ENCODE measurements at places on chromosomes 2 and 18.

- DNase-seq, result no peak
Observed at GRCh38 chr2:47867205-47867604, 39.1 kb downstream of the FBXO11 start.

DNA sequence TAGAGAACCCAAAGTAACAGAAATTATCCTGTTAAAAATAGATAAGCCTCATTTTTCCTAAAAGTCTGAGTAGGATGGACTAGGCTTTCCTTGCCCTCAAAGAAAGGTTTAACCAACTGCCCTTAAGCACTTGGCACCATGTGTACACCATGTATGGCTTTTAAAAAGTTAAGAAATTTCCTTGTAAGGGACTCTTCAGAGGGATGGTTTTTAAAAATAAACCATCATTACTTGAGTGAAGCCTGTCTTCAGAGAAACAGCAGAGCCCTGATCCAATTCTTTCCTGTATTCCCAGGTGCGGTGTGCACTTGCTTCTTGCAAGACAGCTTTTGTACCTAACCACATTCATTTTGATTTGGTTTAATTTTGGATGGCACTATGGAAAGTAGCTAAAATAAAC is 1.1 kb upstream of the NEMP2 start:
- DNase-seq, result no peak

DNA sequence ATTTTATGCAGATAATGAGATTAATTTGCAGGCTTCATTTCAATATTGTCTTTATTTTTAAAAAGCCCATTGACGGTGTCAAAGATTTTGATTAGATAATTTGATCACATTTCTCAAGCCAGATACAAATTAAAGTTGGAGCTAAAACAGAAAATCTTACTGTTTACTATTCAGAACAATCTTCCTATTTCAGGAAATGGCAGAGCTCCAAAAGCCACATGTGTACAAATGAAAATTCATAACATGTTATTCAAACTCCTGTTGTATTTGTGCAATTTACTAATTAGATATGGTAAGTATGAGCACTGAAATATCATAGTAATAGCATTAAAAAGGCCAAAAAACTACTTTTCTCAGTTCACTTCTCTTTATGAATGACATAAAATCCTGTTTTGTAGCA is 682.9 kb downstream of the KCNJ3 start:
- no peak for DNase-seq

GRCh38 chr2:9250091-9250490 is 43.5 kb downstream of the ASAP2 start:
- no peak for DNase-seq

DNA sequence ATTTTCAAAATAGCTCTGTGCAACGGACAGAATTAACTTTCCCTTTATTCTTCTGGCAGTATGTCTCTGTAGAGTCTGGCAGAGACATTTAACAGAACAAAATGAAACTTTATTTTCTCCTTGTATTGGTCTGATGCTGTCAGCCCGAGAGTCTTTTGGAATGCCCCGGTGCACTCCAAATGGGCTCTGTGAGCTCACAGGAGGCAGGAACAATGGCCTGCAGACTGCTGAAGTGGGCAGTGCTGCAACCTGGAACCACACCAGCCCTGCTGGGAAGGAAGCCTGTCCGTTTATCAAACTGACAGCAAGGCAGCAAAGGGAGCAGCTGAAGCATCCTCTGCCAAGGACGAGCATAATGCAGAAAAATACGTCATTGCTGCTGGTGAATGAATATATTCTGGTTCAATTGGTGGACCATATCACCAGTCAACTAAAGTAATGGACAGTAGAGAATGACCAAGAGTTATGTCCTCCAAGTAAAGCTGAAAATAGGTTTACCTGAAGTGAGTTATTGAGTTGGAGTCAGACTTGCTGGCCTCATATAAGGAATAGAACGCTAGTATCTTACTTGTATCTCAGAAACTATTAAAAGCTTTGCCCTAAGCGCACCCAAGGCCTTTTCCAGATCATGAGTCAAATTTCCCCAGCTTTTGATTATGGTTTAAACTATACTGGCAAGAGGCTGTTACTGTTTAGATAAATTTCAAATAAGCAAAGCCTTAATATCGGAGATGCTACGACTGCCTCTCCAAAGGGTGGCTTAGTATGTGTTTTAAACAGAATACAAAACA is 207.6 kb upstream of the TANK start:
- no peak for DNase-seq

- DNase-seq, result no peak
Observed at GRCh38 chr2:233455006-233455405, 100.7 kb downstream of the DGKD start.

DNA sequence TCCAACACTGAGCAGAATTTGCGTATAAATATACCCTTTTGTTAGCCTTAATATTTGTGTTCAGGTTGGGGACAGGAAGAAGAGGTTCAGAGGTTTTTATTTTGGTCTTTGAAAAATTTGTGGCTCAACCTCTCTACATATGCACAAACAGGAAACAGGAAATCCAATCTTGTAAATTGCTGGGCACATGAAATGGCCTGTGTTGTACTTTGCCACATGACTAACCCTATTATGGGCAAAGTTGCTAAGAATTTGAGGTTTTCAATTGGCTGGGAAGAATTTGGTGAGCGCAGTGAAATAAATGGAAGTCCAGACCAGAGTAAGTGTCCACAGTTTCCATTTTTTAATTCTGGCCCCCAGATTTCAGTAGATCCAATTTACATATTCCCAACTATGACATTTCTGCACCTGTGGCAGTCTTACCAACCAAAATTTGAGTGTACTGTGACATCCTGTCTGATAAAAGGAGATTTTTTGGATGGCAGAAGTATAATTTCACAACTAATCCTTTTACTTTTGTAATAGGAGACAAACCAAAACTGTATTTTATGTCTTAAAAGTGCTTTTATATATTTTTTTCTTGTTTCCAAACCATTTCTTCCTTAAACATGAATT is 63.6 kb downstream of the COX7A2L start:
- no peak for DNase-seq

- no peak for DNase-seq
Observed at GRCh38 chr18:80223581-80224148, 23.6 kb downstream of the PARD6G start.
